ENCODE measurements at places on chromosomes 3 and 15.

GRCh38 chr3:61268644-61269043 is 17.4 kb upstream of the FHIT start:
- DNase-seq: no peak

DNA sequence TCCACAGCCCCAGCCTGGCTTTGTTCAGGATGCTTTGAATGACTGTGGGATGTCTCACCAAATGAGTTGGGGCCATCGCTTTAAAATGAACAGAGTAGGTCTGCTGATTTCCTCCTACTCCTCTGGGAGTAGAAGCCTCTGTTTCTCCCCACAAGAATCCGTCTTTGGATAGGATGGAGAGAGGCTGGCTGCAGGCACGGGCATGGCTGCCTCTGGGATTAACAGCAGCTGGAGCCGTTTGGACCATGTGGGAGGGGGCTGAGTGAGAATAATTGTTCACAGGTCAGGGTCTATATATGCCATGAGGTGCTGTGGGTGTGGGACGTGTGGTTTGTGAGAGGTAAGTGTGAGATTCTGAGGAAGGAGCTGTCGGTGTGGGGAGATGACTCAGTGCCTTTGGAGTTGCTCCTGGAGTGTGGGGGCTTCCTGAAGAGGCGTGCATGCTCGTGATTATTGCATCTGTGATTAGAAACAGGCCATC is 48.0 kb upstream of the APEH start:
- DNase-seq: no peak

GRCh38 chr3:120742849-120743365 is 363 bp downstream of the GTF2E1 start:
- DNase-seq: peak; percentile 24

- no peak for DNase-seq
Observed at GRCh38 chr3:69983546-69984265, 15.8 kb upstream of the SAMMSON start.

GRCh38 chr3:115040673-115041286 is 106.3 kb downstream of the ZBTB20 start:
- peak; percentile 18 for DNase-seq

DNA sequence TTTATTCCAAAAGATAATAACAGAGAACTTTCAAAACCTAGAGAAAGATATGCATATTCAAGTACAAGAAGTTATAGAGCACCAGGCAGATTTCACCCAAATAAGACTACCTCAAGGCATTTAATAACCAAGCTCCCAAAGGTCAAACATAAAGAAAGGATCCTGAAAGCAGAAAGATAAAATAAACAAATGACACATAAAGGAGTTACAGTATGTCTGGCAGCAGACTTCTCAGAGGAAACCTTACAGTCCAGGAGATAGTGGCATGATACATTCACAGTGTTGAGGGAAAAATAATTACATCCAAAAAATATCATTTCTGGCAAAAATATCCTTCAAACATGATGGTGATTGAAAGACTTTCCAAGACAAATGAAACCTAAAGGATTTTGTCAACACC is 185.8 kb upstream of the POU1F1 start:
- DNase-seq: no peak

DNA sequence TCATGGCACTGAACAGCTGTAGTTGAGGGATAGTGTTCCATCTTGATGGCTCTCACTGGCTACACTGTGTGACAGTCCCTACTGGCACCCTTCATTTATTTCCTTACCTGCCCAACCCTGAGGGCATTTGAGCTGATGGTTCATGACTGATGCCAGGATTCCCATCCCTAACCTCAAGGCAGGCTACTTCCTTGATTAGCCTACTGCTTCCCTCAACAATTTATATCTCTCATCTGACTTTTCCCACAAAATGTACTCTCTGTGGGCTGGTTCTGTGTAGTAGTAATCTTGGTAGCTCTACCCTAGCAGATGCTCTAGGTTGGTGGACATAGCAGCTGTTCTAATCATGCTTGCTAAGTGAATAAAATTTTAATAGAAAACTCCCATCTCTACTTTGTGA is 106.0 kb downstream of the THRB start:
- no peak for DNase-seq

DNA sequence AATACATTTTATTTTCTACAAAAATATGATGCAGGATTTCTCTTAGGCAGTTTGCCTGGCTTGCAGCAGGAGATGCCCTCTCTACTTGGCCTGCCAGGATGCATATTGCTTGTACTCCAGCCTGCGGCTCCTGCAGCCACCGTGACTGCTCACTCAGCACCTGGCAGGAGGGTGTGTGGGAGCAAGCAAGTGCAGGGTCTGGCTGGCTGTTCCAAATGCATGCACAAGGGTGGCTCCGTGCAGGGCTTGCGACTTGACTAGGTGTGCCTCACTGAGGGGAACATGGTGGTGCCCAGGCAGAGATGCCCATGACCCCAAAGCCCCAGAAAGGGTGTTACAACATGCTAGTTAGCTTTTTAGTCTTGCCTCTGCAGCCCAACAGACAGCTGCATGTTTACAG is 1240.2 kb upstream of the ALCAM start:
- DNase-seq: no peak

DNA sequence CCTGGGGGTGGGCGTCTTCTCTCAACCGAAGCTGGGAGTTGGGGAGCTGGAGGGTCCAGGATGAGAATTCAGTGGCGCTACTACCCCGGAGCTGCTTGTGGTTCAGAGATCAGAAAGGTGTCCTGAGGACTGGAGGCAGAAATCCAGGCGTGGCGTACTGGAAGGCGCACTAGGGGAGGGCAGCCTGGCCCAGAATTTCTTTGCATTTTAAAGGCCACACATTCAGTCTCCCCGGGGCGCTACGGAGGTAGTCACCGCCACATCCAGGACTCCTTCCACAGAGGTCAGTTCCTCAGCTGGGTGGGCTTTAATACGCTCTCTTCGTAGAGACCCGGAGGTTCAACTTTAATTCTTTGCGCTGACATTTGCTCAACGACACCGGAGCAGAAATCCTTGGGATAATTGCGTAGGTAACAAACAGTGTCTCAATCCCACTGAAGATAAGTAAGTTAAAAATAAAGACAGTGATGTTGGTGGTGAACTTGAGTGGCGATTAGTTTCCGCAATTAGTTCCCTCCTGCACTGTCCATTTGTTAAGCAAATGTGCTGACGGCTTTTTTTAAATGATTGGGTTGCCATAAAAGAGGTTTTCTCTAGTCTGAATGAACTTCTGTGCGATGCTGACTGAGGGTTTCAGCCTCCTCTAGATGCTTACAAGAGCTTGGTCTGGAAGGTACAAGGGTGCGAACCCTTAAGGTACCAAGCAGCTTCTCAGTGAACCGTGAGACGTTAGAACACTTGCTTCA is 535 bp downstream of the MCTP2 start:
- no peak for DNase-seq

DNA sequence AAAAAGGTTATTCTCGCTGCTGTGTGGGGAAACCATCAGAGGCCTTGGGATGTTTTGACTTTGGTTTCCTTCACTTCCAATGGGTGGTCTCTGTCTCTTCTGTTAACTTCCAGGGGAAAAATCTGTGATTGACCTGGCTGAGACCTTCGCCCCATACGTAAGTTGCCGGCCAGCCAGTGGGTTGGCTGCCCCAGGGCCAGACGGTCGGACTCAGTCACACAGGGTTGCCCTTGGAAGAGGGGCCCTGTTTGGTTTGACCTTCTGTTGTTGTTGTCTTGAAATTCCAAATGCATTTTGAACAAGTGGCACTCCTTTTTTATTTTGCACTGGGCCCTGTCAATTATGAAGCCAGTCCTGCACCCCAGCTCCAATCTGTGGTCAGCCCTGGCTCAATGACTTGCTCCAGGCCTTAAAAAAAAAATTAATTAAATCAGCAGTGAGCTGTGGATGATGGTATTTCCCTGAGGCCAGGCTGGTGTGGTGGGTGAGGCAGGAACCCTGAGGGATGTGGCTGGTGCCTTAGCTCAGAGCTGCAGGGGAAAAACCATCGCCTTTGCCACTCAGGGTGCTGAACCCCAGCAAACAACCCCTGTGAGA is 4.5 kb downstream of the FAM107A start:
- no peak for DNase-seq

DNA sequence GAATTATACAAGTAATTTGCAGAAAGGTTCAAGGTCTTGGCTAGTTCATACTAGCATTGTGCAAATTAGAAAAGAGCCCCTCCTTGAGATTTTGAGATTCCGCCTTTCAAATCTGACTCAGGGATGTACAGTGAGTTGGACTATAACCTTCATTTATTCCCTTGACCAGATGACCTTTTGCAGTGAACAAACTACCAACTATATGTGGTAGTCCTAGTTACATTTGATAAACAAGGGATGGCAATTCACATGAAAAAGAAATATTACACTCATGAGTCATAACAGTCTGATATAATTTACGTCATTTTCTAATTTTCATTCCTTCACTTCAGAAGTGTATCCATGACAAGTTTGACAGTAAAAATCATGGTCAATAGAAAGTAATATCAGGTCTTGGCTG is 860.4 kb downstream of the ROBO1 start:
- DNase-seq: no peak

DNA sequence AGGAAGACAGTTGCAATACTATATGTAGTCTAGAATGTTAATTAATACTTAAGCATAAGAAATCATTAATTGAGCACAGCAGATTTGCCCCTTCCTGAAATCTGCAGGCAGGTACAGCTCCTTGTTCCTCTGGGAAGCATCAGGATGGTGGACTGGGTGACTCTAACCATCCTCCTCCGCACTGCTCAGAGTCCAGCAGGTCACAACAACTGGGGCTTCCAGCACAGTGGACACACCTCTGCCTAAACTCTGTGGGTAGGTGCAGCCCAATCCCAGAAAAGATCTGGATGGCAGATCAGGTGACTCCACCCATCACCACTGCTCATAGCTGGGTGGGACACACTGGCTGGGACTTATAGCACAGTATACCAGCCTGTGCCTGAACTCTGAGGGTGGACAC is 189.9 kb upstream of the TMCO5A start:
- DNase-seq: no peak

- no peak for DNase-seq
Observed at GRCh38 chr3:33547101-33547500, 106.9 kb upstream of the UBP1 start.

DNA sequence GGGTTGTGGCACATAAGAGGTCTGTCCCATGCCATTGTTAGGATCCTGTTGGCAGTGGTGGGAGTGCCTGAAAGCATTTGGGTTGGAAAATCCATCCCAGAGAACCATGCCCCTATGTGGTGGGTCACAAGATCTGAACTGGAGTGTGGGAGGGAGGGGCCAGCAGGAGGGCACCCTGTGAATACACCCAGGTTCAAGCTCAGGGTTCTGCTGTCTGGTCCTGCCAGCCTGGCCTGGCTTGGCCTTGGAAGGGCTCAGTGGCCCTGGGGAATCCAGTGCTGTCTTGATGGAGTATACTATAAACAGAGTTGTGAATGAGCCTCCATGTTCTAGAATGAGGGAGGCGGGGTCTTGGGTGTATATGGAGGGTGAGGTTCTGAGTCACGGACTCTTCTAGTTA is 11.8 kb downstream of the ANKDD1A start:
- DNase-seq: no peak

GRCh38 chr3:195001961-195002861 is 268.7 kb downstream of the XXYLT1 start:
- peak; percentile 61 for DNase-seq

DNA sequence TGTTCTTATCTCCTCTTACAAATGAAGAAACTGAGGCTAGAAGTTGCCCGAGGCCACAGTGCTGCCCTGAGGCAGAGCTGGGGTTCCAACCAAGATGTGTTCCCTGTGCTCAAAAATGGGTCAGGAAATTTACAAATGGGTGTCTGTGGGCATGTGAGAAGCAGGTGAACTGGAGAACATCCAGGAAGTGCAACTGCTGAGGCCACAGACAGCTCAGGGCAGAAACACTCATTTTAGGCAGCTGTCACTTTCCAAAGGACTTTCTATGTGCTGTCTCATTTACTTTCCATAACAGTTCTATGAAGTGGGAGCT is 47.2 kb upstream of the ATP2B2 start:
- DNase-seq: no peak

DNA sequence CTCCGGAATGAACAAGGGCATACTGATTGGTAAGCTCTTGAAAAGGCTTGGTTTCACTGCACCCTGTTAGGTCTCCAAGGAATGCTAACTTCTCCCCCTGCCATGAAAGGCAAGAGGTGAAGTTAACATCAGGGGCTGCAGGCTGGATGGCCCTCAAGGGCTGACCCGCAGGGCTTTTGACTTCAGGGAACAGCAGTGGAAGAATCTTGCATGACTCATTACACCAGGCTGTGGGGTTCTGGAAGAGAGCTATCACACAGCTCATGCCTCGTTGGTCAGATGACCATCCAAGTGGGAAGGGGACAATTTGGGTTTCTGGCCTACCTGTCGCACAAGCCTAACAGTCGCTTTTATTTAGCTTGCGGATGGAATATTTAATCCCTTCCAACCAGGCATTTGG is 23.6 kb upstream of the ATG7 start:
- no peak for DNase-seq

DNA sequence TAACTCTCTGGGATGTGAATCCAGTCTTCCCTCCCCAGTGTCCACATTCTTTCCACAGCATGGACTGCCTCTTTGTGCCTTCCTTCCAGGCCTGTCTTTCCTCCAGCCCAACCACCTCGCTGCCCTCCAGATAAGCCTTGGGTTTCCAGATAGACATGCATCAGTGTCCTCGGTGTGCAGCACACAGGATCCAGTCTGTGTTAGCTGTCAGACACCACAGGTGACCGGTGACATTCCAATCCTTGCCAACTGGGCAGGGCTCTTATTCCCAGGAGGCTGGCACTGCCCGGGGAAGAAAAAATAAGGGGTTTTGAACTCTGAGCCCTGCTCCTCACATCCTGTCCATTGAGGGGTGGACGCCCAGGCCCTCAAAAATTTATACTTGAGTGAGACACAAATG is 6.0 kb upstream of the SLC6A1 start:
- no peak for DNase-seq

DNA sequence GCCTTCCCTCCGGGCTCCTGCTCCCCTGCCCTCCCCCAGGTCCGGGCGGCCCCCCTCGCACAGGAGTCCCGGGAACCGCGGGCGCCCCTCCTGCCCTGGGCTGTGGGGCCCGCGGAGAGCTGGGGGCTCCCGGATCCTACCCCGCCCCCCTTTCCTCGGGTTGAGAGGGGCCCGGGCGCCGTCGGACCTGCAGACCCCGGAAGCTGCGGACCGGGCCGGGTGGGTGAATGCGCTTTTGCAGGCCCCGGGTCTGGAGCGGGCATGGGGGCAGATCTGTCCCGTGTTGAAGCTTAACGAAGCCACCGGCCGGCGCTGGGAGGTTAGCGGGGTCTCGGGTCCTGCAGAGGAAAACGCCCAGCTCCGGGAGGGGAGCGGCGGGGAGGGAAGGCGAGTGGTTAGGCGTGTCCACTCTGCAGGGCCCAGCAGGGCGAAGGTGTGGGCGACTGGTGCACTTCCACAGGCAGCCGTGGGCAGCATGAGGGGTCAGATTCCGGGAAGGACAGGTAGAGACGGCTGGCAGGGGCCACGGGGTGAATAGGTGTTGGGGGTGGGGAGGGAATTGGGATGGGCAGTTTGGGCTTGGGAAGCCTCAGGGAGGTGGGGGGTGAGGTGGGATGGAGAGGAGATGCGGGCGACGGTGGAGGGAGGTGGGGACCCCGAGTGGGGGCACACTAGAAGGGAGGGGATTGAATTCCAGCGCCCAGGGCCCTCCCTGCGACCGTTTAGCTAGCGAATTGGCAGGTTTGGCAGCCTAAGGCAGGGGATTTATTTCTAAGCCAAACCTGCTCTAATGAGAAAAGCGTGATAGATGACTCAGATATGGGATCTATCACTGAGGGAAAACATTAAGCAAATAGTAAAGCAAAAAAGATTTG is 635 bp downstream of the CD276 start:
- peak; percentile 32 for DNase-seq

GRCh38 chr15:79970624-79971434 is at the start of gene BCL2A1:
BCL2A1 (minus strand) TSS chr15:79971196; CDS start chr15:79971119, 77 bp downstream.
- no peak for DNase-seq

- DNase-seq: no peak
Observed at GRCh38 chr3:30858894-30859389, 35.5 kb downstream of the GADL1 start.
